ENCODE measurements at places on chromosomes 13 and 19.

GRCh38 chr19:2668175-2668763 lies 34.2 kb downstream of the GNG7 start:
- DNase-seq = no peak

DNA sequence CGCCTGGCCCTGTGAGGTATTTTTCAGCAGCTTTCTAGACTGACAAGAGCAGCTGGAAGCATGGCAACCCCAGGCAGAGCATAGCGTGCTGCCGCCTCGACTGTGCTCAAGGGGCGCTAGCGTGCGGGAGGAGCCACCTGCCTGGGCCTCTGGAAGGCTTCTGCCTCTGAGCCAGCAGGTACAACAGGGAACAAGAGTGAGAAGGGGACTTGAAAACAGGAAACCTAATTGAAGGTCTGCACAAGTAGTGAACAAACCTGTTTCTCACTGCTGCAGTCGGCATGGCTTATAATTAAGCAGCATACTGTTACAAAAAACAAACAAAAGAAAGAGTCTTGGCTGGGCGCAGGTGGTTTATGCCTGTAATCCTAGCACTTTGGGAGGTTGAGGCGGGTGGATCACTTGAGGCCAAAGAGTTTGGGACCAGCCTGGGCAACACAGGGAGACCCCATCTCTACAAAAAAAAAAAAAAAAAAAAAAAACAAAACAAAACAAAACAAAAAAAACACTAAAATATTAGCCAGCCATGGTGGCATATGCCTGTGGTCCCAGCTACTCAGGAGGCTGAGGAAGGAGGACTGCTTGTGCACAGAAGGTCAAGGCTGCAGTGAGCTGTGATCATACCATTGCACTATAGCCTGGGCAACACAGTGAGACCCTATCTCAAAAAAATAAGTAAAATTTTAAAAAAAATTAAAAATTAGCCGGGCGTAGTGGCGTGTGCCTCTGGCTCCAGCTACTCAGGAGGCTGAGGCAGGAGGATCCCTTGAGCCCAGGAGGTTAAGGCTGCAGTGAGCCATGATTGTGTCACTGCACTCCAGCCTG lies 12.6 kb upstream of the GARRE1 start:
- DNase-seq = no peak

DNA sequence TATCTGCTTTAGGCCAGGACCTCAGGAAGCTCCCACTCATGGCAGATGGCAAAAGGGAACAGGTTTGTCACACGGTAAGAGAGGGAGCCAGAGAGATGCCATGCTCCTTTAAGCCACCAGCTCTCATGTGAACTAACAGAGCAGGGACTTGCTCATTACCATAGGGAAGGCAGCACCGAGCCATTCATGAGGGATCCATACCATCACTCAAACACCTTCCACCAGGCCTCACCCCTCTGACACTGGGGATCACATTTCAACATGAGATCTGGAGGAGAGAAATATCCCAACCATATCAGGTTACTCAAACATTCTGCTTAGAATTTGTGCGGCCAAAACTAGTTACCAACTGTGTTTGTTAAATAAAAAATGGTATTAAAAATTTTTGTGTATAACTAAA lies 427.0 kb downstream of the UQCRFS1 start:
- DNase-seq = no peak

DNA sequence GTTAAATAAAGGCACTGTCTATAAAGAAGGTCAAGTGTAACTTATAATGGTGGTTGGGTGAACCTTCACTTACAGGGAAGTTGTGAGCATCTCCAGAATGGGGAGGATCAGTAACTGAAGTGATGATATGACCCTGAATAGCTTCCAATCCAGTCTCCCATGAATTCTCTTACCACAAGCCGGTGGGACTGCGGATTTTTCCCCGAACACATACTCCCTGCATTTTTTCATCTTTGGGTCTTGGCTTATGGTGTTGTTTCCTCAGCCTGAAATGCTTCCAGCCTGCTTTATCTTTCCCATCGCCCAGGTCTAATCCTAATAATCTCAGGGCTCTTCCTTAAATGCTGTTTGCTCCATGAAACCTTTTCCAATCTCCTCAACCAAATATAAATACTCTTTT lies 2.0 kb upstream of the CSNK1A1L start:
- no peak for DNase-seq

- no peak for DNase-seq
Measured at GRCh38 chr13:76993021-76993420, 1.1 kb downstream of the CLN5 start.

DNA sequence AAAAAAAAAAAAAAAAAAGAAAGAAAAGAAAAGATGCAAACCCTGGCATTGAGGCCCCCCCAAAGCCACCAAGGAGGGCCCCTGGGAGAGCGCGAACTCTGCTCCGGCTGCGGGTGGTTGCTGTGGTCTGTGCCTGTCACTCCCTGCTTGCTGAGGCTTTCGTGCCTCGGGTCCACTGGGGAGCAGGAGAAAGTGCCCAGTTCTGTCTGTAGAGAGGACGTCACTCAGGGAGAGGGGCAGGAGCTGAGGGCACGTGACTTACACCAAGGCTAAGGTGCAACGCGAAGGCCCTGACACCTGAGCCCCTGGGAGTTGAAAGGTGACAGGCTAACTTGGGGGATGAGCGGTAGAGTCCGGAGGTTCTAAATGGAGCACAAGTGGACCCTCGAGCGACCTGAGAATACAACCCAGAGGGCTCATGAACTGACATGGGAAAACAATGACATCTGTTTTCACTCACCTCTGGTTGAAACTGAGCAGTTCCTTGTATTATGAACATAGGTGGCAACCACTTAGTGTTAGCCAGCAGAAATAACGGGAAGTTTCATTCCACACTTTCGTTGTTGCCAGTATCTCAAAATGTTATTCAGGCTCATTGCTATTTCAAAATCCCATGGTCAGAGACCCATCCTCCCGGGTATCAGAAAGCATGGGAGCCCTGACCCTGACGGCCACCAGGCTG lies 69.2 kb upstream of the TM9SF2 start:
- no peak for DNase-seq

DNA sequence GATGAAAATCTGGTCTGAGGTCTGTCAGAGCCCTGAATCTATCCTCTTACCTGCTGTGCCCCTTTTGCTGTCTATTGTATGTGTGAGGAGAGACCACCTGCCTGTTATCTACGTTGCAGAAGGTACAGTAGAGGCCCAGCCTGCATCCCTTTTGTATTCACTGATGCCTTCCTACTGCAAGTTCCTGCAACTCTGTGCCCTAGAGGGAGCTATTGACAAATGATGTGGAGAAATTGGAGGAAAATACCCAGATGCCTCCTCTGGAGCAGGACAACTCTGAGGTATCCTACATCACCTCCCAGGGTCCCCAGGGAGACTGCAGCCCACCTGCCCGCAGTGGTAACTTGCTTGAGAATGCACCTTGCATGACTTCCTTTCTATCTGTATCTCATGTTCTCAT lies 33.7 kb downstream of the SIAH3 start:
- DNase-seq = no peak

DNA sequence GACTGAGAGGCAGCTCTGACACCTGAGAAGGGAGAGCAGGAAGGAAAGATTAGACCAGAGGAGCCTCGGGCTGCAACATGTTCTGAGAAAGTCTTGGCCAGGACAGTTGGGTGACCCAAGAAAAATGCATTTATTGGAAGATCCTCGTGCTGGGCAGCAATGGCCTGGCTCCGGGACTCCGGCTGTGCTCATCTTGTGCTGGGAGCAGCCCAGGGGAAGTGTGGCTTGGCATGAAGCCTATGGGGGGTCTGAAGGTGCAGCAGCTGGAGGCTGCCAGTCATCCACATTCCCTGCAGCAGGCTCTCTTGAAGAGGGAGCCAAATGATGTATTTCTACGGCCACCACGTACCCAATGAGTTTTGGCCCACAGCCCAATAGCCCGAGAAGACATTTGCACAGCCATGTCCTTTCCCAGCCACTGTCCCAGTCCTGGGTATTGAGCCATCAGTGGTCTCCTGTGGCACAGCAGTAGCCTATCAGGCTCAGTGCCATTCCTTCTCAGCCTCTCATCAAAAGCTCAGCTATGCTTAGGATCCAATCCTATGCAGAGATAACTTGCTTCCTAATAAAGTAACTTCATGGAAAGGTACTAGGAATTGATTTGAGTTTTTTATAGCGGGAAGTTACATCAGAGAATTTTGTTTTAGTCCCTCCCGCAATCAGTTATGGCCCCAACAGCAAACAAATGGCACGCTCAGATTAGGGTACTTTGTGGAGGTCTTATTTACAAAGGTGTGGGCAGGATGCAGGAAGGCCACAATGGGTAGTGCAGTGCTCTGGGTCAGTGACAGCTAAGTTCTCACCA lies 76.0 kb upstream of the MEDAG start:
- DNase-seq = no peak

- DNase-seq = no peak
Measured at GRCh38 chr19:6272411-6272791, 7.4 kb downstream of the MLLT1 start.

- DNase-seq = no peak
Measured at GRCh38 chr13:49314344-49314882, 66.7 kb downstream of the CDADC1 start.

GRCh38 chr13:76293751-76294150 lies 592.5 kb downstream of the KCTD12 start:
- DNase-seq = no peak

DNA sequence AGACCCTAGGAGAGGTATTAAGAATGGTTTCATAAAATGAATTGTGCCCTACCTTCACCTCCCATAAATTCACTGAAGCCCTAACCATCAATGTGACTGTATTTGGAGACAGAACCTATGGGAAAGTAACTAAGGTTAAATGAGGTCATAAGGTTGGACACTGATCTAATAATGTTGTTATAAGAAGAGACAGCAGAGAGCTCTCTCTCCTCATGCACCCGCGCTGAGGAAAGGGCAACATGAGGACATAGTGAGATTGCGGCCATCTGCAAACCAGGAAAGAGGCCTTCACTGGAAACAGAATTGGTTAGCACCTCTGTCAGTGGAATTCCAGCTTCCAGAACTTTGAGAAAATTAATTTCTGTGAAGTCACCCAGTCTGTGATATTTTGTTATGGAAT lies 1396.1 kb upstream of the MIR17HG start:
- DNase-seq = no peak

DNA sequence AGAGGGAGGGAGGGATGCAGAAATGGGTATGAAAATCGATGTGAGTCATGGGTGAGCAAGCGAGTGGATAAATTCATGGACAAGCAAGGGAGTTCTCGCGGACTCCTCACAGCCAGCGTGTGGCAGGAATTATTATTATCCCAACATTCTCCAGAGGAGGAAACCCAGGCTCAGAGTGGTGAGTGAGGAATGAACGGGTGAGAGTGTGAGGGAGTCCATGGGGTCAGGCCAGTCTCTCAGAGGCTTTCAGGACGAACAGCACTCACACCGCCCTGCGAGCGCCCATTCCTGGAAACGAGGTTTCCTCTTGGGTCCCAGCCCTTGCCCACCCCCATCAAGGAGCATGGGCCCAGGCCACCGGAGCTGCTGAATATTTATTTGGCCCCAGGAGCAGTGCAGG lies 6.3 kb upstream of the DNAAF3 start:
- DNase-seq = no peak

GRCh38 chr19:30116984-30117555 lies 175.0 kb downstream of the URI1 start:
- DNase-seq = no peak

DNA sequence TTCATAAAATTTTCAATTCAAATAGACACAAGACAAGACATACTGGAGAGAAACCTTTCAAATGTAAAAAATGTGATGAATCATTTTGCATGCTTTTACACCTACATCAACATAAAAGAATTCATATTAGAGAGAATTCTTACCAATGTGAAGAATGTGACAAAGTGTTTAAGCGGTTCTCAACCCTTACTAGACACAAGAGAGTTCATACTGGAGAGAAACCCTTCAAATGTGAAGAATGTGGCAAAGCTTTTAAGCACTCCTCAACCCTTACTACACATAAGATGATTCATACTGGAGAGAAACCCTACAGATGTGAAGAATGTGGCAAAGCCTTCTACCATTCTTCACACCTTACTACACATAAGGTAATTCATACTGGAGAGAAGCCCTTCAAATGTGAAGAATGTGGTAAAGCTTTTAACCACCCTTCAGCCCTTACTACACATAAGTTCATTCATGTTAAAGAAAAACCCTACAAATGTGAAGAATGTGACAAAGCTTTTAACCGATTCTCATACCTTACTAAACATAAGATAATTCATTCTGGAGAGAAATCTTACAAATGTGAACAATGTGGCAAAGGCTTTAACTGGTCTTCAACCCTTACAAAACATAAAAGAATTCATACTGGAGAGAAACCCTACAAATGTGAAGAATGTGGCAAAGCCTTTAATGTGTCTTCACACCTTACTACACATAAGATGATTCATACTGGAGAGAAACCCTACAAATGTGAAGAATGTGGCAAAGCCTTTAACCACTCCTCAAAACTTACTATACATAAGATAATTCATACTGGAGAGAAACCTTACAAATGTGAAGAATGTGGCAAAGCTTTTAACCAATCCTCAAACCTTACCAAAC lies 24.6 kb upstream of the ZNF431 start:
- DNase-seq = no peak

DNA sequence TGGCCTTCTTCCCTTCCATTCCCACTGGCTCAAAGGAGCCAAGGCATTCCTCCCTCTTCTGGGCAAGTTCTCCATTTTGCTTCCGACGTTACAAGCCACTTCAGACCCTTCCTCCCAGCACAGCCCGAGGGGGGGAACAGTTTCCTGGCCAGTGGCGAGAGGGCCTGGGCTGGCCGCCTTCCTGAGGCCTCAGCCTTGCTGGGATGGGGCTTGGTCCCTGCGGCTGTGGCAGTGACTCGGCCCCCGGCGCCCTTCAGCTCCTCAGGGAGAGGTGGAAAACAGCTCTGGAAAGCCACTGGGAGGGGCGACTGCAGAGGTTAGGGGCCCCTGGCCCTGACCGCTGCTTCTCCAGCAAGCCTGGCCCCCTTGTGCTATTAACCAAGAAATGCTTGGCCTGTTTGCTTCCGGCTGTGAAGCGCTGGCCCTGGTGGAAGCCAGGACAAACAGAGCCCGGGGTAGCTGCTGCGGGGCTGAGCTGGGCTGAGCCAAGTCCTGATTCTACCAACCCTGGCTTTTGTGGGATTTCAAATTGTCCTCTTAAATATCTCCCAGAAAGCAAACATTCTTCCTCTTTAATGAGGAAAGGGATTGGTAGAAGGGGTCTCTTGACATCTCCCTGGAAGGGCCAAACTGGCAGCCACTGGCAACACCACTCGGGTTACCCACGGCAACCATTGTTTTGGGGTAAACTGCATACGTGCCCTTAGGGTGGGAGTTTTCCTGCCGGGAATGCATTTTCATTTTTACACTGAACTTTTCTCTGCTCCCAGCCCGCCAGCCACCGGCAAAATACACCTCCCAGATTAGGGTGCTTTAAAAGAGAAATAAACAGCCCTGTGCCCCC lies 38.7 kb downstream of the C13orf46 start:
- DNase-seq = no peak
